Activated CD4-positive, alpha-beta T cell treated with anti-CD3 and anti-CD28 coated beads, Interleukin-2, amount 50 U/mL, for 4 hours (primary cell): ENCODE measurements at places on chromosomes 12 and 14.

GRCh38 chr14:92398888-92399636 lies 76.1 kb downstream of the SLC24A4 start:
- DNase-seq, result no peak

DNA sequence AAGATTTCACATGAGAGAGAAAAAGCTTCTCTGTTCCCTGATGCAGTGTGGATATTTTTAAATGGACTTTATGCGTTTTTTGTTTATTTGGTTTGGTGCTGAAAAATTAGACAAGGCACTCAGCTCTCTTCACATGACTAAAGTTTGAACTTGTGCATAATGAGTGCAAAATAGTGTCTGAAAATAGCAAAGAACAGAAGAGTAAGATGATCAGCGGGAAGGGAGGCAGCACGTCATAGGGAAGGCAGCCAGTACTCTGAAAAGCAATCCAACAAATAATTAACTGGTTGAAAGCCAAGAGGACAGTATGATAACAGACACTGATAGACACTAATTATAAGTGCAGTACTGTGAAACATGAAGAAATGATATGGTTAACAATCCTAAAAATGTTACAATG lies 46.6 kb upstream of the CDKN3 start:
- DNase-seq, result no peak

- DNase-seq, result no peak
Measured at GRCh38 chr12:52316701-52317100, 4.5 kb downstream of the KRT83 start.

DNA sequence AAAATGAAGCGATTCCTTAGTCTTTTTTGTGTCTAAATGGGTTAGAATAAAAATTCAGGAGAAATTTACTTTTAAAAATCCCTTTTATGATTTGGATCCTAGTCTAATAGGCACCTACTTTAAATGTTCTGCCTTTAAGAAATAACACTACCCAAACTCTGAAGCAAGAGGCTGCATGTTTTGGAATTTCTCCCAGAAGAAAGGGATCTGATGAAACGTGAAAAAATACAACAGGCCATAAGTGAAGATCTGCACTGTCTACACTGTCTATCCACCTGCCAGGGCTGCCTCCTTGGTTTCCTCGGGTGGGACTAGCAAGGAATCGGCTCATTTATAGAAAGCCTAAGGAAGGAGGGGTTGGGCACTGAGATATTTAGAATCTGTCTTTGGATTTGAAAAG lies 22.1 kb downstream of the ACVR1B start:
- DNase-seq, result no peak

- DNase-seq, result no peak
Measured at GRCh38 chr12:30098677-30099076, 314.9 kb upstream of the TMTC1 start.

DNA sequence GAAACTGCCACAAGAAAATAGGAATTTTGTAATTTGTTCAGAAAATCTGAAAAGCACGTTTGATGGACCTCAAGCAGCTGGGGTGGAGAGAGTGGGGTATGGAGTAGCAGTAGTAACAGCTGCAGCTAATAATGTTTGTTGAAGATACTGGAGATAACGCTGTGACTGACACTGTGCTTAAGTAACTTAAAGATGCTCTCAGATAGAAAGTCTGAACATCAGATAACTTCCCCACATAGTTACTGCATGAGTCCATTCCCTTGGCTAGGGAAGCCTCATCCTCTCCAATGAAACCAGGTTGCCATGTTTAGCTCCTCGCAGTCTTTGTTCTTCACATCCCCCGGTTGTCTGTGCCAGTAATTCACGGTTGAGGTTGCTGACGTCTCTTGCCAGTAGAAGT lies 24.9 kb downstream of the RMST start:
- no peak for DNase-seq

DNA sequence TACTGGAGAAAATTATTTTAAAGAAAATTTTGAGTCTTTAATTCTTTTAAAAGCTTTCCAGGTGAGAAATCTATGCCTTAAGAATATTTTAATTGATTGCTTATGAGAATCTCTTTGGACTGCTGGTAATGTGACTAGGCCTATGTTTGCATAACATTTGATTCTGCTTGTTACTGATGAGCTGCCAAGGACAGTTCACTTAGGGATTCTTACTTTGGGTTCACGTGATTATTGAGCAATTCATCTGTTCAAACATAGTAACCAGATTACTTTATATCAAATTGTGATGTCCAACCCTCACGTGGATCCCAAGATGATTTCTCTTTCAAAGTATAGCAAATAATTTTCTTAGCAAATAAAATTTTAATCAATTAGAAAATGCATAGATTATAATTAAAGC lies 27.4 kb upstream of the ABCD2 start:
- no peak for DNase-seq

- no peak for DNase-seq
Measured at GRCh38 chr12:124725597-124726237, 137.9 kb downstream of the SCARB1 start.

GRCh38 chr12:86713121-86713520 lies 456.9 kb upstream of the MGAT4C start:
- no peak for DNase-seq

DNA sequence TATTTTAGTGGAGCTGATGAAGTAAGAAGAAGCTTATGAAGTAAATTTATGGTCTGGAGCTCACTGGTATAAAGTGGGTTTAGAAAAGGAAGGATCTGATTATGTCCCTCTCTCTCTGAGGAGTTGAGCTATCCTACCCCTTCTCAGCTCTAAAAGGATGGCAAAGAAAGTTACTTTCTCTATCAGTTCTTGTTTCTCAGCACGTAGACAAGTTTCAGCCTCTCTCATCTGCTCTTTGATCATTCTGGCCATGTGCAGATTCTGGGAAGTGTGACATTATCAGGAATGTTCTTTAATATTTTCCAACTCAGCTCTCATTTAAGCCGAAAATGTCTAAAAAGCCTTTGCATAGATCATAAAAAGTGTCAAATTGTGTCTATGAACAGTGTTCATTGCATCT lies 5.8 kb upstream of the EGLN3 start:
- DNase-seq, result no peak

DNA sequence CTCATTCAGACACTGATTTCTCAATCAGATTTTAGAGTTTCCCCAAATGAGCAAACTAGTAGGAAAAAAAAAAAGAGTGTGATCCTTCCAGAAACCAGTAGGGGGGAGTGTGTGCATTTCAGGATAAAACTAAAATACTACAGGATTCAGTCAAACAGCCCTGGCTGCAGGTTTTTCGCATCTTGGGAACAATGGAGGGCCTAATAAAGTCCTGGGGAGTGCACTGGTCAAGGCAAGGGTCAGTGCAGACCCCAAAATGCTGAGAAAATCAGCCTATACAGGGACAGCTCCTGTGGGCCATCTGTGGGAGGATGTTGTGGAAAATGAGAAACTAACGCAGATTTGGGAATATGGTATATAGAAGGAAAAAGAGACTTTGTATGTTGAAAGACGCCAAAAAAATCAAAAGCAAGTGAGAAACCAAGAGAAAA lies 22.2 kb upstream of the ABCD4 start:
- no peak for DNase-seq

DNA sequence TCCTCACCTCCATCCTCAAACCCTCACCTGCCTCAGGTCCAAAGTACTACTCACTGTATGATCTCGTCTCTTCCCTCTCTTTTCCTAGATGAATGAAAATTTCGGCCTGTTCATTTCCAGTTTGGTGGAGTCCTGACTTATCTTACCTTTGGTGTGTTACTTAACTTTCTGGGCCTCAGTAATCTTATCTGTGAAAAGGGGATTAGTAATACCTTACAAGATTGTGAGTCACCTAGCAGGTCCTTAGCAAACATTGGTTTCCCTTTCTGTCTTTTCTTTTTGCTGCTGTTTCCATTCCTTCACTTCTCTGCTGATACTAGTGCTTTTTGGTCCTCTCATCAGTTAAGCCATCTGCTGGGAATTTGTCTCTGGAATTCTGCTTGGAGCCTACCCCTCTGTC lies 52.8 kb downstream of the AKAP6 start:
- no peak for DNase-seq
